SIG-M5 (cell line): ENCODE measurements at places on chromosomes 2 and 18.

DNA sequence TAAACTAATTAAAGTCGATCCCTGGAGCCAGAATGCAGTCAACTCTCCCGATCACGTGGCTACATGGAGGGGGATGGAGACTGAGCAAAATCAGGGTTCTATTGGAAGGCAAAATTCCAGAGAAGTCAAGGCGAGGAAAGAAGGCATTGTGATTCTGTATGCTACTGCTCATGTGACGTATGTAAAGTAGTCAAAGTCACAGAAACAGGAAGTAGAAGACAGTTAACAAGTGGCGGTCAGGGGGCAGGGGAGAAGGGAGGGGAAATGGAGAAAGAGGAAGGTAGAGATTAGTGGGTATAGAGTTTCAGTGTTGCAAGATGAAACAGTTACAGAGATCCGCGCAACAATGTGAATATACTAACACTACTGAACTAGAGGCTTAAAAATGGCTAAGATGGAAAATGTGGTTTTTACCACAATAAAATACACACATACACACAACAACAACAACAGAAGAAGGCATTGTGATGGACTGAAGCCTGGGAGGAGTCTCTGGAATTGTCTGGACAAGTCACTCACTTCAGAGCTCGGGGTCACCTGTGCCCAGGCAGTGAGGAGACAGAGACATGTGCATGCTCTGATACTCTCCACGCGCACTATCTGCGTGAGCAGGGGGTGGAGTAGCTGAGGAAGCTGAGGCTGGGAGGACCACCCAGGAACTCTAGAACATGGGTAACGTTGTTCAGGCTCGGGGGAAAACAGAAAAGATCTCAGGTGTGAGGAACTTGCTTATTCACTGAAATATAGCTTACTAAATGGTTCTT lies 89.9 kb upstream of the CDCA7 start:
- peak; percentile 96 for DNase-seq

DNA sequence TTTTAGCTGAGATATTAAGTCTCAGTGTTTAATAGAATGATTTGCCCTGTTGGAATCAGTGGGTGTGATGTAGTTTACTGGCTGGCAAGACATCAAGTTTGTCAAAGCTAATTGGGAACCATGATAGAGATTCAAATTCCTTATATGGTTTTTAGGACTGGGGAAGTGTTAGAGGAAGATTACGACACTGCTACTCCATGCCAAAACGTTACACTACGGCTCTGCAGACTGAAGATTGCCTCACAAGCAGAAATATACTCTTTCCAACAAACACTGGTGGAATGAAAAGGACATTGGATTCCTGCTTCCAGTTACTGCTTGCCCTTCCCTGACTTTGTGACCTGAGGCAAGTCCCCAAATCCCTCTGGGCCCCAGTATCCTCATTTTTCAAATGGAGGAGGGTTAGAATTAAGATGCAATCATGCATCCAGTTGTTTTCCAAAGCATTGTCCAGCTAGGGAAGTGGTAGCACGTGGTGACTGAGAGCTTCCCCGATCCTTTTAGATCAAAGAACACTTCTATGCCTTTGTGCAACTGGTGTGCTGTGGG lies 147.6 kb downstream of the CDC42EP3 start:
- DNase-seq = peak; percentile 5

DNA sequence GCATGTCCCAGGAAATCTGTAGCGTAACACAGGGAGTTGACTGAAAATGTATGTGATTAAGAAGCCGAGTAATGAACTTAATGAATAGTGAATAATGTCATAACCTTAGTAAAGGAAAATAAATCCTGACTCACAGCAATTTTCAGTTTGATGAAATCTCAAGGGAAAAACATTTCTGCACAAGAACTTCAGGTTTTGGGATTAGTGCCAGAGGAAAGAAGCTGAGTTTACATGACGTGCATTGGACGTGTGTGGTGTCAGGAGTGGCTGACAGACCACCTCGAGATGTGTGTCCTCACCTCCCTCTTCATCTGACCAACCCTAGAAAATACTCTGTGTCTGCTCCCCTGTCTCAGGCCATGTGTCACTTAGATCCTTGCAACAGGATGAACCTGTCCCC lies 39.1 kb downstream of the VWA3B start:
- no peak for DNase-seq

DNA sequence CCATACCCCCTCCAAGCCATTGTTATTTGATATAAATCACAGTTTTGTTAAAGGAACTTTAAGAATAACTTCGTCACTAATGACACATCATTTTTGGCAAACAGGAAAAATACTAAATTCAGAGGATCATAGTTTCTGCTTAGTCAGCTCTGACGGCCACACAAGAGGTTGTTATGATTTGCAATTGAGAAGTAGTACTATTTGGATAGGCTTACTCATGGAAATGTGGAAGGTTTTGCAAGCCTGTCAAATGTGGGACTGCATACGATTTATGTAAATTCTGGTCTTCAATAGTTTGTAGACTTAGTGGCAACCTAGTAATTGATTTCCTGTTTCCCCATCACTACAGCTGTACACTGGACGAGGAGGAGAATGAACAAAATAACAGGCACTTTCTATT lies 108.1 kb downstream of the ARHGEF33 start:
- DNase-seq = no peak

GRCh38 chr2:234970477-234970882 lies 18.7 kb downstream of the SH3BP4 start:
- DNase-seq = no peak
